ENCODE measurements at places on chromosomes 3 and 15.
A peak's percentile ranks its signal among the peaks of the same experiment; 100 is the strongest.

- no peak for DNase-seq
These were observed 105.4 kb upstream of the CCDC54 start for GRCh38 chr3:107271787-107272387.

DNA sequence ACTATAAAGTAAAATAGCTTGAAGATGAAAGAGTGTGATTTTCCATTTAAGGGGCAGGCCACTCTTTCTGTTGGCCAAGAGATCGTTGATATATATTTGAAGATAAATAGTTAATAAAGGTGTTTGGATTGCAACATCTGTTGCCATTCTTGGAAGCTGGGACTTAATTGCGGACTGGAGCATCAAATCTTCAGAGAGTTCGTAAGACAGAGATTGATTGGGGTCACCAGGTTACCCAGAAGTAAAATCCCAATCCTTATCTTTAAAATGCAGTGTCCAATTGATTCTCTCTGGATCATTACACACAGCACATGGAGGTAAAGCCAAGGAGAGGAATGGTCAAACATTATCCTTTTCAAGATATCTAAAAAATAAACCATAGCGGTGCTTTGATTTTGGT lies 220.8 kb upstream of the HES1 start:
- no peak for DNase-seq

GRCh38 chr15:64861960-64862359 lies 20.2 kb downstream of the PLEKHO2 start:
- DNase-seq: no peak

- DNase-seq: no peak
These were observed 5.5 kb downstream of the WDR73 start for GRCh38 chr15:84648539-84648938.

- DNase-seq: no peak
These were observed 11.9 kb downstream of the CFAP161 start for GRCh38 chr15:81146006-81146405.

GRCh38 chr3:158103887-158104327 lies 2.3 kb downstream of the SHOX2 start:
- no peak for DNase-seq

- no peak for DNase-seq
These were observed 2.7 kb downstream of the LMAN1L start for GRCh38 chr15:74815121-74815934.

GRCh38 chr3:40129510-40129909 lies 180.0 kb upstream of the EIF1B start:
- DNase-seq: no peak

- DNase-seq: peak; percentile 99
These were observed at the start of gene CISH for GRCh38 chr3:50611464-50612233. TSS of gene CISH (minus strand) at chr3:50611774. CDS start at chr3:50611650, 124 bp downstream.

DNA sequence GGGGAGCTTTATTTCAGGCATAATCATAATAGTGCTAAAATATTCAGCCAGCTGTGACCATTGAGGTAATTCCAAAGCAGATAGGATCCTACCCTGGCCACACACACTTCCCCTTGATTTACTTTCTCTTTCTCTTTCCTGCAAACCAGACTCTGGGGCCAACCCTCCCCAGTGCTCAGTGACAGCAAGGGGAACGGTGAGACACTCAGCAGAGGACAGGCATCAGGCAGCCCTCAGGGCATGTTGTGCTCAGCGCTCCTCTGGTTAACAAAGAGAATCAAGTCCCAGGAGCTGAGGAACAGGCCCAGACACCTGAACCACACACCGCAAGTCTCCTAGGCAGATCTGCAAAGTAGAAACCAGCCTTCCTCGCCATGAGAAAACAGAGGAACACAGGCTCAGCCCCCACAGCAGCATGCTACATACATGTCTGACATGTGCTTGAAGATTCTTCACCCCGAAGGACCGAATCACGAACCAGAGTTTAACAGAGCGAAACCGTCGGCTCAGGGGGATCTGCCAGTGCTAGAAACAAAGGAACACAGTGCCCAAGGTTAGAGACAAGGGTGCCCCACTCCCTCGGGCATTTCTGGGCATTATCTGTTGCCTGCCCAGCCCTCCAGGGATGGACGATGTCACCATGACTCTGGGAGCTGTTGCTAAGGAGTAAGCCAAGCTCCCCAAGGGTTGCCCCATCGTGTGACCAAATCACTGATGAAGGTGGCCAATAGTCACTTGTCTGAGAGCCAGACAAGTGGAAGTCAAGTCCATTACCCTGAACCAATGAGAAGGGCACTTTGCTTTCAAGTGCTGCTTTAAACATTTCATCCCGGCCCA lies 17.5 kb downstream of the HDC start:
- DNase-seq: peak; percentile 30

DNA sequence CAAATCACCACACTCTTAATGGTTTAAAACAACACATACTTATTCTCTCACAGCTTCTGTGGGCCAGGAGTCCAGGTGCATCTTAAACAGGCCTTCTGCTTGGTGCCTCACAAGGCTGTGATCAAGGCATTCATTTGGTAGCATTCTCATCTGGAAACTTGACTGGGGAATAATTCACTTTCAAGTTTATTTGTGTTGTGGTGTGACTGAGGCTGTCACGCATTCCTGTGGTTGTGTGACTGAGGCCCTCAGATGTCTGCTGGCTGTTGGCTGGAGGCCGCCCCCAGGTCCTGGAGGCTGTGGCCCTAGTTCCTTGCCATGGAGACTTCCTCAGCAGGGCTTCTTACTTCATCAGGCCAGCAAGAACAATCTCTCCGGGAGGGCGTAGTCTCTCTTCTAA lies 16.9 kb upstream of the FAM3D start:
- DNase-seq: peak; percentile 49

DNA sequence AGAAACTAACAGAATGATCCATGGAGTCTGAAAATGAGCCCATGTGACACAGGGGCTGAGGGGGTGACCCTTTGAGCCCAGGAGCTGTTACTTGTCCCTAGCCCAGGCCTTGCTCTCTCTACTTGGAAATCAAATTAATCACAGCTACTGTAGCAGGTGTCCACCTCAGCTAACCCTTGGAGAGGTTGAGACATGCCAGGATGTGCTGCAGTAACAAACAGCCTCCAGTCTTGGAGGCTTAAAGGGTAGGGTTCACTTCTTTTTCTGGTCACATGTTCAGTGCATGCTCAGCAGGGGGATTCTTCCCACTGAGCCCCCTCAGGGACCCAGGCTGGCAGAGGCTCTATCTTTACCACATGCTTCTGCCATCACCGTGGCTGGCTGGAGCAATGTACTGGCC lies 21.4 kb downstream of the TPRA1 start:
- no peak for DNase-seq

DNA sequence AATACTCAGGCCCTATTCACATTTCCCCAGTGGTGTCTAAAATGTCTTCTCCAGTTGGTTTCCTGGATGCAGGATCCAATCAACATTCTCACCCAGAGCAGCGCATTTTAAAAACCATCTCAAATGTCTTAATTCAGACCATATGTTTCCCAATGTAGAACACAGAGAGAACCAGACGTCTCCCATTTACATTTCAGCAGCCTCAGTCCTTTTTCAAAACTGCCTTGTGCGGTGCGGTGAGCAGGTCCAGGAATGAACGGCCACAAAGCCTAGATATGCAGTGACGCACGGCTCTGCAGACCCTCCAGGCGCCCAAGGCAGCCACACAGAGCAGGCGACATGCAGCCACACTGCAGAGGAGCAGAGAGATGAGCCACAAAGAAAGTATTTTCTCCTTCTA lies 66.1 kb upstream of the MEX3B start:
- no peak for DNase-seq

DNA sequence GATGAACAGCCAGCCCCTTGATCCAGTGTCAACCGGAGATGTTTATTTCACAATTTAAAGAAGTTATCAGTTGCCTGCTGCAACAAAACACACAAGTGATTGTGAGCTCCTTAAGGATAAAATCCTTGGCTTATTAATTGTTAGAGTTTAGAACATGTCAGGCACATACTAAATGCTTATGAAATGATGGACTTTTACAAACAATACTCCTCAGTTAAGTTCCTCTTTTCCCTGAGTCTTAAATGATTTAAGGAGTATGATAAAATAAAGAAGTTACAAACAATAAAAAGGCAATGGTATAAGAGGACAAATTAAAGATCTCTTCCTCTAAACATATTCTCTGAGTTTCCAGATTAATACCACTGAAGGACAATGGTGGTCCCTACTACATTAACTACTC lies 5.7 kb downstream of the GHSR start:
- DNase-seq: no peak

DNA sequence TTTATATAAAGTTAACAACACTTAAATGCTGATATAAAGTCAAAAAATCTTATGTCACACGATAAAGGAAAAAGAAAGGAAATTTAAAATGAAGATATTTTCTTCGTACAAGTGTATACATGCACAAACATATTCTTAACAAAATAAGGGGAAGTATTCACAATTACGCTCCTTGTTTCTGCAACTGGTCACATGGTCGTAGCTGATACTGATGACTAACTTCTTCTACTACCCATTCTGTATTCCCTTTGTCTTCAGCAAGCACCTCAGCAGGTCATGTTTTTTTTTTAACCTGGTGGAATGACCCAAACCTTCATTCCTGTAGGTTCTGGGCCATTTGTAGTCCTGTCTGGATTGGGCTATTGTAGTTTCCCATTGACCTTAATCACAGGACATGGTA lies 30.0 kb upstream of the CMTM8 start:
- no peak for DNase-seq

GRCh38 chr3:21528291-21528995 lies 222.6 kb downstream of the ZNF385D start:
- no peak for DNase-seq

- no peak for DNase-seq
These were observed 39.0 kb downstream of the CYP11A1 start for GRCh38 chr15:74328331-74329056.

GRCh38 chr3:142228964-142229363 lies 3.6 kb upstream of the GK5 start:
- no peak for DNase-seq

DNA sequence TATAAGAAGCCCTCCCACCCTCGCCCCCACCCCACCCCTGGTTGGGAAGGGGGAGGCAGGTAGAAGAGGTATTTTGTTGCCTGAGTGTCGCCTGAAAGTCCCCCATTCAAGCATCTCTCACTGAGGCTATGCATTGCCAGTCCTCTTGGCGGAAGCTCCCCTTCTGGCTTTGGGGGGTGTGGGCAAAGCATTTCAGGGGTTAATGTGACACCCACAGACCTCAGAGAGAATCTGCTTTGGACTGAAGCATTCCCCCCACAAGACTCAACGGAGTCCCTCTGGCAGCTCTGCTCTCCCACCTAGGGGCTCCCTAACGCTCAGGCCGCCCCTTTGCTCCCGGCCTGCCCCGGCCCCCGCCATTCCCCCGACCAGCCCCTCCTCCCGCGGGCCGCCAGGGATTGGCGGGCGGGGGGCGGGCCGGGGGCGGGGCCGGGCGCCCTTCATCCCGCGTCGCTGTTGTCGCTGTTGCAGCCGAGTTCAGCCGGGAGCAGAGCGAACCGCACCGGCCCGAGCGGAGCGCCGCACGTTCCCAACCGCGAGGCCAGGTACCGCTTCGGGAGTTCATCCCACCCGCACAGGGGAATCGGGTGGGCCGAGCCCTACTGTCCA lies at the start of gene SLC38A3:
Gene SLC38A3, plus strand, starts transcription at position 468 of the 609 bp plus-strand sequence. CDS start 8,929 bp downstream, outside the sequence.
- no peak for DNase-seq

DNA sequence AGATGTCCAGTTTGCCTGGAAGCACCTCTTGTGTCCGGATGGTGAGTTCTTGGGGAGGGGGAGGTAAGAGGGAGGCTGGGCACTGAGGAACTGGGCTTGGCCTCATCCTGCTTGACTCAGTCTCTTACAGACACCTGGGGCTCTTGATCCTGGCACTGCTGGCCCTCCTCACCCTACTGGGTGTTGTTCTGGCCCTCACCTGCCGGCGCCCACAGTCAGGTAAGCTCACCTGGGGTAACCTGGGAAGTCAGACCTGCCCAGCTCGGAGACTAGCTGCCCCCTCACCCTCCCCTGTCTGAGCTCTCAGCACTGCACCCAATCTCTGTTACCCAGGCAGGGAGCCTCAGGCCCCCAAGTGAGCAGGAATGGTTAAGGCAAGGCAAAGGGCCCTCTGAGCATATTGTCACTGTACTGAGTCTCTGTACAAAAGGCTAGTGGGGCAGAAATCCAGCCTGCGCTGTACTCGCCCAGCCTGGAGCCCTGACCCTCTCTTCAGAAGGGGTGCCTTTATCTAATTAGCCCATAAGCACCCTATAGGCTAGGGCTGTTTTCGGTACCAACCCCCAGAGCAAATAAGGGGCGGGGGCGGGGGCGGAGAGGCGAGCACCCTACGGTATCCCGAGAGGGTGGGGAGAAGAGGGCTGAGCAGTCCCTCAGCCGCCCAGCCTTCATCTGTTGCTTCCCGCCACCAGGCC lies 2.2 kb upstream of the IL17RC start:
- DNase-seq: no peak

DNA sequence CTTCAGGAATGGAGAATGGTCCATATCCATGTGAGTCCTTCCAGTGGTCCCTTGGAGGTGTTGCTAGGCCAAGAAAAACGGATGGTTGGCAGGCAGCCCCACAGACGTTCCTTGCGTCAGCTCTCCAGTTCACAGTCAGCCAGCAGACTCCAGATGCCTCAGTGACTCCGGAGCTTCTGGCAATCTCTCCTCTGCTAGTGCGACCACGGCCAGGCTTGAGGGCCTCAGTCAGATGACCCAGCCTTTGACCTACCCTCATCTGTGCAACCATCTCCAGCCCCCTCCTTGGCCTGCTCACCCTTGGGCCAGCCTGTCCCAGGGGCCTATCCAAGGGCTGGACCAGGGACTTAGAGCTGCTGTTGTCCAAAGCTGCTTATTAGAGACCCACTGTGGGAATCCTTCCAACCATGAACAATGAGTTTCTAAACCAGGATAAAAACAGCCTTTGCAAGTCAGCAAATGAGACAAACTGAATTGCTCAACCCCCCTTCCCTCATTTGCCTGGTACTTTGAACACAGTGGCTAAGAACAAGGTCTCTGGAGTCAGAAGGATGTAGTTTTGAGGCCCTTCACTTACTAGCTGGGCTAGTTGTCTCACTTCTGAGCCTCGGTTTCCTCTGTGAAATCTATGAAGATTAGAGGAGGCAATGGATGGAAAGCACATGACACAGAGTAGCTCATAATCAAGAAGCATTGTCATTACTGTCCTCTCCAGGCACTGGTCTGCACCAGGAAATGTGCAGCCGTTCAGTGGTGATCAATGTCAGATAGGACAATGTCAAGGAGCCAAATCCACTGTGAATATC lies 44.8 kb downstream of the ANP32A start:
- DNase-seq: peak; percentile 43

DNA sequence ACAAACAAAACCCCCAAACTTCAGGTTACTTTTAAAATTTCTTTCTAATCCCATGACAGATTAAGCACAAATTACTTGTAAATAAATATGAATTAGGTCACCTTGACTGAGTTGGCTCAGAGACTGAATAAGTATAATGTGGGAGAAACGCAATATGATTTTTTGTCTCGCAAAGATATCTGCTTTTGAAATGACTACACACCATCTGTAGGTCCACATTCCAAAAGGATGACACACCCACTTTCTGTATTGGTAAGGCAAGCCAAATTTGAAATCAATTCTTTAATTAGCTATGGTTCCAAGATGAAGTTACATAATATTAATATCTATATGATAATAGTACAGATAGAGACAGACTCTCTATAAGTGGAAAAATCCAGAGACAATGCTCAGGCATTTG lies 66.9 kb upstream of the CSPG5 start:
- DNase-seq: no peak

- DNase-seq: no peak
These were observed 425.8 kb upstream of the MDFIC2 start for GRCh38 chr3:70738291-70738681.
